Ureter (tissue), 1 donor: ENCODE measurements at places on chromosomes 2 and 18. TPM values are rescaled to one million over a fixed set of nuclear protein-coding genes. Genes with fewer than 3 reads are reported as not detected.
A peak's percentile ranks its signal among the peaks of the same experiment; 100 is the strongest.

DNA sequence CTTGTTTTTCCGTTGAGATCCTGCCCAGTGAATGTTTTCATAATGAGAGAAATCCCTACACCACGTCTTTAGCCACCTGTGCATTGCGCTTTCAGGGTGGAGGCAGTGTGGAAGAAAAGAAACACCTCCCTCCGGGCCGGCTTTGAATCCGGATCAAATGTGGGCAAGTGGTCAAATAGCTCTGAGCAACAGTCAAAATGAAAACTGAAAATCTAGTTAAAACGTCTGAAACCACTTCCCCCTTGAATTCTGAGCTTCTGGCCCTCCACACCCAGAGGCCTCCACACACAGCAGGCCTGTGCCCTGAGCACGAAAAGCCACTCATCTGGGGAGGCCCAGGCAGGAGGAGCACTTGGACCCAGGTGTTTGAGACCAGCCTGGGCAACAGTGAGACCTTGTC is 263.6 kb upstream of the SALL3 start:
- no peak for DNase-seq

- DNase-seq = no peak
These were observed 284.6 kb upstream of the CCDC68 start for GRCh38 chr18:55243857-55244256.

The ERFE gene
- total RNA-seq = 1.8 TPM

DNA sequence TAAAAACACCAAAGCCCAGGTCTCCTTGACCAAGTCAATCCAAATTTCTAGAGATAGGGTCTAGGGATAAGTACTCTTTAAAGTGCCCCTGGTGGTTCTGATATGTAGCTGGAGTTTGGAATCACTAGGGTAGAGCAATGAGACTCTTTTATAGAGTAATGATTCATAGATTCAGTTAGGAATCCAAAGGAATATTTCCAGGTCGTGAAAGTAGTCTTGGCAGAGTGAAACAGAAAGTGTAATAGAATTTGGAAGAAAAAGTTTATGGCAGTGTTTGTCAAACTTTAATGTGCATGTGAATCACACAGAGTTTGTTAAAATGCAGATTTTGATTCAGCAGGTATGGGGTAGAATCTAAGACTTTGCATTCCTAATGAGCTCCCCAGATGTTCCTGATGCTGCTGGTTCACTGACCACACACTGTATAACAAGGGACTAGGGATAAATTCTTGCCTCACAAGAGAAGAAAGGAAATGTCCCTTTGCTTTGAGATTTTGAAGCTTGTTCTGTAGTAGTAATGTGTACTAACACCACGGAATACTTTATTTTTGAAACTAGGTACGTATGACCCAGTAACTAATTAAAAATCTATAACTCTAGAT is 1.8 kb downstream of the UPP2 start:
- no peak for DNase-seq

GRCh38 chr2:174335254-174335987 is 667 bp downstream of the SP9 start:
- DNase-seq = no peak

The COL3A1 gene
- 174 TPM for total RNA-seq

DNA sequence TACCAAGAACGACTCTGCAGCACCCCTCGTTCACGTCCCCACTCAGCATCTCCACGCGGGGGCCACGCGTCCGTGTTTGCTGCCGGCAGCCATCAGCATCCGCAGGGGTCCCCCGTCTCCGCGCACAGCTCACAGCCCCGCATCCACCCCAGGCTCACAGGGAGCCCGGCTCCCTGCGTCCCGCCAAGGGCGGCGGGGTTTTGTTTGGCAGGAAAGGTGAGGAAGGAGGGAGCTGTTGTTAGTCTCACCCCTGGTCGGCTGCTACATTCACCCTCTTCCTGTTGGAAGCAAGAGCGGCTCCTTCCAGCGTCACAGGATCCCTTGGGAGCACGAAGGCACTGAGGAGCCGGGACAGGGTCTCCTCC is 131.0 kb upstream of the CTDP1 start:
- no peak for DNase-seq

- no peak for DNase-seq
These were observed 580.0 kb downstream of the RNF144A start for GRCh38 chr2:7497178-7497577.

DNA sequence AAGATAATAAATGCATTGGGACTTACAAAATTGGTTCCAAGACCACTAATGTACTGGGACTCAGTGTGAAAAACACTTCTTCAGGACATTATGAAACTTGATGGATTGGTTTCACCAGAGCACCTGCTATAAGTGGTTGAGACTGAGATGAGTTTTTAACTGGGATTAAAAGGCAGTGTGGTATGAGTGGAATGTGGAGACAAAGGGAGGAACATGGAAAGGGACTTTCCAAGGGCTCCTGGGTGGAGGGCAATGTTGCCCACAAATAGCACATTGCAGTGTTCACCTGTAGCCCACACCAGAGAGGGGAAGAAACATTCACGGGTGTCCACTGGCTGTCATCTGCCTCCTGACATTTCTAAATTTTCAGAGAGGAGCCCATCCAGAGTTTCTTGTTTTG is 253.3 kb upstream of the TANK start:
- no peak for DNase-seq

- DNase-seq = no peak
These were observed 618.6 kb downstream of the ZEB2 start for GRCh38 chr2:143901185-143901842.

DNA sequence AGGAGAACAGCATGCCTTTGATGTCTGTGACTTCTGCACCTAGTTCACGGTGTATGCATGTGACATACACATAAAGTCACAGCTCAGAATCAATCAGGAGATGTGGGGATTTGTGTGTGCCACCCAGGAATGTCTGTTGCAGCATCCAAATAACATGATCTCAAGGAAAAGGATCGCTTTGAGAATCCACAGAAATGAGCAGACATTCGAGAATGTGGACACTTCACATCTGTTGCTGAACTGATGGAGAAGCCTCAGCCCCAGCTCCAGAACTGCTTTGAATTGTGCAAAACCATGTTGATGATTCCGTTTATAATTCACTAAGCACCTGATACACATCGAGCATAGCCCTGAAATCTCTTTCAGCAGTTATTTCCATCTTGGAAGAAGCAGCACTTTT is 208.6 kb downstream of the CMPK2 start:
- no peak for DNase-seq

DNA sequence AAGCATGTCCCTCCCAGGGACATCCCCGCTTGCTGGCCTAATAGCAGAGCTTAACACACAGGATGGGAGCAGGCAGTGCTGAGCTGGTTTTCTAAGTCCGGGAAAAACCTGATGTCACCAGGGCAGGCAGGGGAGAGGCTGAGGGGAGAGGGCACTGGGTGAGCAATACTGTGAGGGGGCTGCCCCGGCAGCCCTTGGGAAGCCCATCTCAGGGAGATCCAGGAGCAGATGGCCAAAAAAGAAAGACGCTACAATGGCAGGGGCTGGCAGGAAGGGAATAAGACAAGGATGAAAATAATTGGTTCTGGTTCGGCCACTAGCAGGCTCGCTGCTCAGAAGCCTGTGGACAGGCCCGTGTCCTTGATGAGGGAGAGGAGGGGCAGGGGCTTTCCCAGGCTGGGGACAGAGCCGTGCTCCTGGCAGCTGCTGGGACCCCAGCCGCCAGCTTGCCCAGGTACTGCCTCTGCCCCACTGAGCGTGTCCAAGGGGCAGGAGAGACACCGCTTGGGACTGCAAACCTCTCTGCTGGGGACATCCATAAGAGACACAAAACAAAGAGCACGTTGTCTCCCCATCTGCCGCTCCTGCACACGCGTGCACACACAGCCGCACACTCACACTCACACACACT is 30.2 kb downstream of the SMAD7 start:
- DNase-seq = no peak

The FECH gene
- total RNA-seq = 13.7 TPM

- no peak for DNase-seq
These were observed 13.1 kb downstream of the PPP3R1 start for GRCh38 chr2:68238955-68239822.

The IL37 gene
- total RNA-seq = not detected

The CHN1 gene
- 13.4 TPM for total RNA-seq

The CHST10 gene
- total RNA-seq = 6.8 TPM

The ABCB11 gene
- total RNA-seq = 0.18 TPM

DNA sequence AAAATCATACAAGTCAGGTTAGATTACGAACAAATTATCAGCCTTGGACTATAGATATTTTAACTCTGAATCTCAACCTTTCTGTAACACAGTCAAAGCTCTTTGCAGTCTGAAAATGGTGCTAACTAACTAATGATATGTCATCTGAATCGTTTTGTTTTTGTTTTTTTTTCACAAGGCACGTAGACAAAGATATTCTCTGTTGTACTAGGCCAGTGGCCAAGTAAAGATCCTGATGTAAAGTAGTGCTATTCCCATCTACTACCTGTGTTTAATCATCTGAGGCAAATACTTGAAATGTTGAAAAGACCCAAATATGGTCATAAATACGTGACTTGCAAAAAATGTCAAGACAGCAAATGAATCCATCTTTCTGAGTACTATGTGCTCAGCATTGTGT is 65.7 kb downstream of the REL start:
- DNase-seq = no peak

DNA sequence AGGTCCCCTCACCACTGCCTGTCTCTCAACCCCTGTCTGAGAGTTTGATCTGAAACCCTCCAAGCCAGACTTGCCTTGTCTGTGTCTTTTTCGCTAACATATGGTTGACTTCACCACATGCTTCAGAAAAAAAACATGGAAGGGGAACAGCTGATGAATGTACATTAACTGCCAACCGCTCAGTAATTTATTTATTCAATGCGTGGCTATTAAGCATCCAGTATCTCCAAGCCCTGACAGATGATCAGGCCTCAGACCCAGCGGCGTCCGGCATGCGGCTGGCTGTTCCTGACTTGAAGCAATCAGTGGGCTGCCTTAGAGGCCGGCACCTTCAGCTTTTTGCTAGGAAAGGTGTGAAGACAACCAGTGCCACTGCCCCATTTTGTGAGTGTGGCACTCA is 62.3 kb downstream of the NGEF start:
- DNase-seq = no peak

The ZNF396 gene
- 4.8 TPM for total RNA-seq

The SLC19A3 gene
- total RNA-seq = 1.9 TPM

- no peak for DNase-seq
These were observed 141.0 kb downstream of the INHBB start for GRCh38 chr2:120486946-120487345.

- DNase-seq = no peak
These were observed 942.5 kb upstream of the SLC39A10 start for GRCh38 chr2:194714541-194714940.

GRCh38 chr2:84395820-84396219 is 63.3 kb downstream of the SUCLG1 start:
- no peak for DNase-seq

DNA sequence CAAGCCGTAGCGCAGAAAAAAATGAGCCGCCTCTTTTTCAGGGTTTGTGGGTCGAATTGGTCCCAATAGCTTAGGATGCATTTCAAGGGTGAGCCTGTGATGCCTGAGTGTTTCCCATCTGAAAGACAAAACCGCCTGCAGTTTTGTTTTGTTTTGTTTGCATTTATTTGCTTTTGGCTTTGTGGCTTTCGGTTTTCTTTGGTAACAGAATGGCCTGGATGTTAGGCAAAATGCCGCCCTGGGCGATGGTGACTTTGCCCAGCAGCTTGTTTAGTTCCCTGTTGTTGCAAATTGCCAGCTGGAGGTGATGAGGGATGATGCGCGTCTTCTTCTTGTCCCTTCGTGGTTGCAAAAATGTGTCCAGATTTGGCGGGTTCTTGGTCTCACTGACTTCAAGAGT is 109.4 kb downstream of the LTBP1 start:
- no peak for DNase-seq

DNA sequence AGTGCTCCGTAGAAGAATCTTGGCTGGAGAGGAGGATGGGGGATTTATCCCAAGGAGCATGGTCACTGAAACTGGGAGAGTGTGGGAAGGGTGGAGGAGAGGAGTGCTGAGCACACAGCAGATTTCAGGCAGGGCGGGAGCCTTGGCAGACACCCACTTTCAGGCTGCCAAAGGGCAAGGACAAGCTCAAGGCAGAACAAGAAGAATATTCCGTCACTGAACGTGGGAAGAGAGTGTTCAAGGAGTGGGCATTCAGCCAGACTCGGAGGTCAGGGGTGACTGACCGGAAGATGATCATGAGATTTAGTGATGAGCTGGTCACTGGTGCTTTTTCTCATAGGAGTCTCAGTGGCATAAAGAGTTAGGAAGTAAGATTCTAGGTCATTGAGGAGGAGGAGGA is 136.2 kb upstream of the RASGRP3 start:
- peak; percentile 54 for DNase-seq

- no peak for DNase-seq
These were observed 106.4 kb upstream of the NCKAP5 start for GRCh38 chr2:133674433-133675331.

DNA sequence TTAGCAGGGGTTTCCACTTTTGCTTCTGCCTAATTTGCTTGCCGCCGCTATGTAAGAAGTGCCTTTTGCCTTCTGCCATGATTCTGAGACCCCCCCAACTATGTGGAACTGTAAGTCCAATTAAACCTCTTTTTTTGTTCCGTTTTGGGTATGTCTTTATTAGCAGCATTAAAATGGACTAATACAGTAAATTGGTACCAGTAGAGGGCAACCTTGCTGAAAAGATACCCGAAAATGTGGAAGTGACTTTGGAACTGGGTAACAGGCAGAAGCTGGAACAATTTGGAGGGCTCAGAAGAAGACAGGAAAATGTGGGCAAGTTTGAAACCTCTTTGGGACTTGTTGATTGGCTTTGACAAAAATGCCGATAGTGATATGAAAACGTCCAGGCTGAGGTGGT is 216.1 kb upstream of the FSIP2 start:
- no peak for DNase-seq

The SLC39A10 gene
- 28.6 TPM for total RNA-seq

DNA sequence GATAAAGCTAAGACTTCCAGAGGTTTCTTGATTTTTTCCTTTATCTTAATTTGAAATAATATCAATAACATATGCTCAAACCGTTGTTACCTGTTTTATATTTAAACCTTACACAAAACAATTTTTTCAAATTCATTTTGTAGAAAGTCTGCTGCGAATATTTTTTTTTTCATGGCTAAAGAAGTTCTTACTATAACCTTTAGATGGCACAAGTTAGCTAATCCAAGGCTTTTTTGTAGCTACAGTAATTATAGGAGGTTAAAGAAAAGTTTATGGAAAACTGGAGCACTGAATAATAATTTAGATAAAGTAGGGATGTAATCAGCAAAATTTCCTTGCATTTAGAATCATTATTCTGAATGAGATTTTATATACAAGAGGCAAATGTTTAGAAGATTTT is 78.0 kb upstream of the PNPT1 start:
- DNase-seq = no peak
